ENCODE measurements at places on chromosomes 5 and 9. TPM values are rescaled to one million over a fixed set of nuclear protein-coding genes. Genes with fewer than 3 reads are reported as not detected.
A peak's percentile ranks its signal among the peaks of the same experiment; 100 is the strongest.

DNA sequence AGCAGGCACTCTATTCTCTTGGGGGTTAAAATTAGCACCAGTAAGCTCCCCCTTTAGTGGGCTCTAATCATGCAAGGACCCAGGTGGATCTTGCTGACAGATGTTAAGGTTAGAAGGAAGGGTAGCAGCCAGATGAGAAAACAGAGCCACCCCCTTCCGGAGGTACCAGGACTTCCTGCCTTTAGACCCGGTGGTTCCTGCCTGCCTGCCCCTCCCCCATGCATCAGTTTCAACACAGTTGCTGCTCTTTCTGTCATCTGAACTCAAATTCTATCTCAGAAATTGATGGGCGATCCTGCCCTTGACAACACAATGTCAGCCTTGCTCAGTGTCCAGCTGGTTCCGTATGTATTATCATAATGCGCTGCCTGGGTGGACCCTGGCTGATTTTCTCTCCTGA, 287.3 kb downstream of the EBF1 start:
- peak overlapping the region; percentile 39 for H3K27ac ChIP-seq
- H3K27me3 ChIP-seq: no peaks in the 10 kb centered on the region
- H3K4me1 ChIP-seq: peaks cover 6% of the 10 kb centered on the region
- peak; percentile 69 for DNase-seq
- H3K4me3 ChIP-seq: no peak overlapping the region
- H3K36me3 ChIP-seq: no peaks in the 10 kb centered on the region

Gene CCL19
- not detected for total RNA-seq

DNA sequence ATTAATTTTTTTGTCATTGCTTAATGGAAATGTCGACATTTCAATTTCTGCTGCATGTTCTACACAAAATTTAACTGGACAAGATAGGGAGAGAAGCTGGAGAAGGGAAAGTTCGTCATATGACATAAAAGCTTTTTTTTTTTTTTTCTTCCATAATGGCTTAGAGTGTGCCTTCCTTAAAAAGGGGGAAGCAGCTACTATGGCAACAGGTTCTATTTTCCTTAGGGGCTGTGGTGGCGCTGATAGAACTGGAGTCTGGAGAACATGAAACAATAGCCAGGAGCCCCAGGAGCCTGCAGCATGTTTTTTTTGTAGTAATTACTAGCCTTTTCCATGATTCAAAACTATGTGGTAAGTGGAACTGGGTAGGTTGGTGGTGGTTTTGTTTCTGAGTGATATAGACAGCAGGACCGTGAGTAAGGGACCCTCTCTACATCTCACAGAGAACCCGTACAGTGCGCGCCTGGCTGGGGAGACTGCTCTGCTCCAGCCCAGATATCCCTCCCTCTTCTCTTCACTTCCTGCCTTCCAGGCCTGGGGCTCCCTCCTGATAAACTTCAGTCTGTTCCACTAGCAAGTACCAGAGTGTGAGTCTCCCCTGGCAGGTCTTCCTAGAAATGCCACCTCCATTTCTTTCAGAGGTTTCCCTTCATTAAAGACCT, 301.6 kb downstream of the NR3C1 start:
- H3K27ac ChIP-seq: no peak overlapping the region
- DNase-seq: no peak
- H3K4me3 ChIP-seq: no peak overlapping the region
- H3K36me3 ChIP-seq: no peaks in the 10 kb centered on the region
- no peaks in the 10 kb centered on the region for H3K27me3 ChIP-seq
- peaks cover 7% of the 10 kb centered on the region for H3K4me1 ChIP-seq

GRCh38 chr5:58922461-58923171, 339.7 kb downstream of the RAB3C start:
- H3K4me3 ChIP-seq: no peak overlapping the region
- no peaks in the 10 kb centered on the region for H3K36me3 ChIP-seq
- H3K27me3 ChIP-seq: no peaks in the 10 kb centered on the region

- H3K27me3 ChIP-seq: no peaks in the 10 kb centered on the region
- H3K36me3 ChIP-seq: no peaks in the 10 kb centered on the region
- no peaks in the 10 kb centered on the region for H3K4me1 ChIP-seq
- no peak overlapping the region for H3K4me3 ChIP-seq
- H3K27ac ChIP-seq: no peak overlapping the region
- DNase-seq: no peak
Observed at GRCh38 chr5:149966946-149967345, 6.4 kb downstream of the SLC26A2 start.

- no peak overlapping the region for H3K27ac ChIP-seq
- H3K4me3 ChIP-seq: no peak overlapping the region
- no peak for DNase-seq
- no peaks in the 10 kb centered on the region for H3K36me3 ChIP-seq
Observed at GRCh38 chr9:127835991-127836516, 18.4 kb downstream of the ENG start.

Gene LCN12
- 9.2 TPM for total RNA-seq

Gene MYORG
- 0.58 TPM for total RNA-seq

DNA sequence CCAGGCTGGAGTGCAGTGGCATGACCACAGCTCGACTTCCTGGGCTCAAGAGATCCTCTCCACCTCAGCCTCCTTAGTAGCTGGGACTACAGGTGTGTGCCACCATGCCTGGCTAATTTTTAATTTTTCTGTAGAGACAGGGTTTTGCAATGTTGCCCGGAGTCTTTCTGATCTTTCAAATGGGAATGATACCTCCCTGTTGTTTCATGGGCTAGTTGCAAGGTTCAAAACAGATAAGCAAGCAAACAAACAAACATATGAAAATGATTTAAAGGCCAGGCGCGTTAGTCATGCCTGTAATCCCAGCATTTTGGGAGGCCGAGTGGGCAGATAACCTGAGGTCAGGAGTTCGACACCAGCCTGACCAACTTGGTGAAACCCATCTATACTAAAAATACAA, 45.3 kb upstream of the PLPP1 start:
- H3K27ac ChIP-seq: no peak overlapping the region
- no peaks in the 10 kb centered on the region for H3K4me1 ChIP-seq
- H3K36me3 ChIP-seq: no peaks in the 10 kb centered on the region
- H3K27me3 ChIP-seq: no peaks in the 10 kb centered on the region
- no peak for DNase-seq

DNA sequence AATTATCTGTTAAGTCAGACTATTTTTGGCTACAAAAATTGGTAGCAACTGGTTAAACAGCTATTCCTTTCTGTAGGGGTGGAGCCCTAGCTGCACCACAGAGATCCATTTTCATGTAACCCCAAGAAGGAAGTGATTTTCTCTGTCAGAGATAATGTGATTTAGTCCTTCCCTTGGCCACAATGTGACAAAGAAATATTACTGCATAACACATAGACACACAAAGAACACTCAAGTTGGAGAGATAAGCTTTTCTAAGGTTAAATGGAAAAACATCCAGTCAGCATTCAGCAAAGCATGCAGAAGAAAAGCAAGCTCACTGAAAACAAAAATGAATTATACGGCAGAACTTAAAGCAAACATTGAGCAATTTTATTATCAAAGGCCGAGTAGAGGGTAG, 227.8 kb upstream of the CDH9 start:
- no peaks in the 10 kb centered on the region for H3K4me1 ChIP-seq
- H3K27me3 ChIP-seq: no peaks in the 10 kb centered on the region
- no peak for DNase-seq

DNA sequence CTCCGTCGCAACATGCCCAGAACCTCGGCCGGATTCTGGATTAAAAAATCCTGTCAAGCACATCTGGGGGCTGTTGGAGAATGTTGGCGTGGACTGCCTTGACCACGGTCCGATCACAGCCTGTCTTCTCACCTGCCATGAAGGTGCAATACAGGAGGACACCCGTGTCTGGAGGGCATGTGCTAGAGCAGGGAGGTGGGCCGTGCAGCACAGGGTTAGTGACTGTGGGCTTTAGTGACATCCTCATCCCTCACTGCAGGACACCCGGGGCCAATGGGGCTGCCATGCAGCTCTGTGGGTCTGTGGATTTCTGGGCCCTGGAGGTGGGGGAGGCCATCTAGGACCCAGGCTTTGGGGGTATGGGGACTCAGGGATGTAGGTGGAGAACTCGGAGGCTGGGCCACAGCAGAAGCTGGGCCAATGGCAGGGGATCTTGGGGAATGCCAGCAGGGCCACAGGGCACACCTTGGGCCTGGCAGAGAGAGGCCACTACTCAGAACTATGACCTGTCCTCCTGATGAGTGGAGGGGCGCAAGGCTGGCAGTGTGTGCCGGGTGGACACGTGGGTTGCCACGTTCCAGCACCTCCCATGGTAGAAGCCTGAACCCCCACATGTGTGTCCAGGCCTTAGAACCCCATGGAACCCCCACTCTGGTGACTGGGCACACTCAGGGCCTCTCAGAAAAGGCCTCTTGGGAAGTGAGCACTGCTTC, 23.3 kb downstream of the ZDHHC11B start:
- no peaks in the 10 kb centered on the region for H3K27me3 ChIP-seq
- peaks cover 15% of the 10 kb centered on the region for H3K4me1 ChIP-seq
- no peak overlapping the region for H3K27ac ChIP-seq
- no peaks in the 10 kb centered on the region for H3K36me3 ChIP-seq
- DNase-seq: peak; percentile 5

GRCh38 chr9:114170771-114171461, 15.6 kb downstream of the COL27A1 start:
- no peak for DNase-seq
- no peaks in the 10 kb centered on the region for H3K4me1 ChIP-seq

Gene SHC3
- total RNA-seq: 0.08 TPM

Gene PCDHGB3
- 0.52 TPM for total RNA-seq

- H3K4me3 ChIP-seq: no peak overlapping the region
- H3K4me1 ChIP-seq: no peaks in the 10 kb centered on the region
- H3K36me3 ChIP-seq: peaks cover 38% of the 10 kb centered on the region
- DNase-seq: no peak
- H3K27ac ChIP-seq: no peak overlapping the region
- H3K27me3 ChIP-seq: no peaks in the 10 kb centered on the region
Observed at GRCh38 chr5:75706016-75706415, 11.2 kb downstream of the POC5 start.

- peaks cover 82% of the 10 kb centered on the region for H3K36me3 ChIP-seq
- no peaks in the 10 kb centered on the region for H3K27me3 ChIP-seq
- no peak overlapping the region for H3K27ac ChIP-seq
- no peaks in the 10 kb centered on the region for H3K4me1 ChIP-seq
Observed at GRCh38 chr5:181233801-181234454, 9.8 kb downstream of the RACK1 start.

DNA sequence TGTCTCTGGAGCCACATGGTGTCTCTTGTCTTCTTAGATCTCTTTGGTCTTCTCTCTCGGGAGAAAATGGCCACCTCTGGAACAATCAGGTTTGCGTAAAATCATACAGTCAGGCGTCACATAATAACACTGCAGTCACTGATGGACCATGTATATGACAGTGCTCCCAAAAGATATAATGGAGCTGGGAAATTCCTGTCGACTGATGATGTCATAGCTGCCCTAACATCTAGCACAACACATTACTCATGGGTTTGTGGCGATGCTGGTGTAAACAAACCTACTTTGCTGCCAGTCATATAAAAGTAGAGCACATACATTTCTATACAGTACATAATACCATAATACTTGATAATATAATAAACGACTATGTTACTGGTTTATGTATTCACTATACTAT, 30.1 kb upstream of the RAI14 start:
- no peak overlapping the region for H3K27ac ChIP-seq
- no peaks in the 10 kb centered on the region for H3K4me1 ChIP-seq
- H3K4me3 ChIP-seq: no peak overlapping the region
- no peak for DNase-seq
- H3K27me3 ChIP-seq: no peaks in the 10 kb centered on the region

Gene EIF4E1B
- total RNA-seq: not detected

Gene NPR3
- total RNA-seq: not detected

DNA sequence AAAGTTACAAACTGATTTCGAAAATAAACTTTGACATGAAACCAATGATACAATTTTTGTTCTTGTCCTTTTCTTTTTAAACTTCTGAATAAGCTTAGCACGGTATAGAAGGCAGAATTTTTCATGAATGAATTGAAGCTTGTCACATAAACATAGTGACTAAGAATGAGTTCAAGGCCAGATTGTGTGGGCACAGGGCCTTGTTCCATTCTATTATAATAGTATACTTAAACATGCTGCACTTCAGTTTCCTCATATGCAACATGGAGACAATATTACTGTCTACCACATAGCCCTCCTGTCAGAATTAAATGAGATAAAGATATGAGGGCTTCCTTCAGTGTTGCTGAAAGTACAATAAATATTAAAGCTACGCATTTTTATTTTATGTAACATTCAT, 204.2 kb upstream of the HAPLN1 start:
- H3K27me3 ChIP-seq: no peaks in the 10 kb centered on the region
- no peaks in the 10 kb centered on the region for H3K4me1 ChIP-seq

GRCh38 chr9:131382850-131383729, 10.8 kb upstream of the PRRC2B start:
- DNase-seq: no peak
- no peaks in the 10 kb centered on the region for H3K27me3 ChIP-seq
- H3K4me1 ChIP-seq: no peaks in the 10 kb centered on the region
- H3K4me3 ChIP-seq: no peak overlapping the region

GRCh38 chr9:108474356-108474755, 381.4 kb downstream of the ACTL7B start:
- H3K4me3 ChIP-seq: no peak overlapping the region
- H3K27me3 ChIP-seq: no peaks in the 10 kb centered on the region
- H3K27ac ChIP-seq: no peak overlapping the region
- no peaks in the 10 kb centered on the region for H3K36me3 ChIP-seq
- H3K4me1 ChIP-seq: no peaks in the 10 kb centered on the region
- DNase-seq: no peak

- no peak overlapping the region for H3K27ac ChIP-seq
- no peak overlapping the region for H3K4me3 ChIP-seq
- no peaks in the 10 kb centered on the region for H3K27me3 ChIP-seq
- H3K36me3 ChIP-seq: no peaks in the 10 kb centered on the region
- DNase-seq: no peak
Observed at GRCh38 chr5:156783092-156783491, 67.0 kb upstream of the PPP1R2B start.

Gene RMRP
- 5,874 TPM for total RNA-seq

DNA sequence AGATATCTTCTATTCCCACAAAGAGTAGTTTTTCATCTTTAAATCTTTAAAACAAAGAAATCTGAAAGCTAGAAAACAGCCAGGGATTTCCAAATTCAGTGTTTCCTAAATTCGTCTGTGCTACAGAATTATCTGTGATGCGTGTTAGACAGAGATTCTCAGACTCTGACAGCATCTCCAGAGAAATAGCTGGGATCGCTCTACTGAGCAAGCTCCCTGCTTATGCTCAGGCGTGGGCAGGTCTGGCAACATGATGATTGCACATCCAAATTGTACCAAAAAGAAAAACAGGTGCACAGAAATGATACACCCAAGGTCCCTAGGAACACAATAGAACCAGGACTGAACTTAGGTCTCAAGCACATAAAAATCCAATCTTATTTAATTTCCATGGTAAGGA, 22.8 kb upstream of the CRHBP start:
- no peak overlapping the region for H3K4me3 ChIP-seq
- H3K27me3 ChIP-seq: no peaks in the 10 kb centered on the region
- no peaks in the 10 kb centered on the region for H3K36me3 ChIP-seq
- no peak for DNase-seq
- H3K4me1 ChIP-seq: no peaks in the 10 kb centered on the region
- no peak overlapping the region for H3K27ac ChIP-seq
